Left lung (tissue), 14 donors: ENCODE measurements at places on chromosomes 5 and 9. TPM values are rescaled to one million over a fixed set of nuclear protein-coding genes. Genes with fewer than 3 reads are reported as not detected.

The SEMA6A gene
- total RNA-seq = 15.3 TPM

The HAVCR1 gene
- total RNA-seq = 0.31 TPM

The S1PR3 gene
- 6.9 TPM for total RNA-seq

The OR1J2 gene
- total RNA-seq = not detected

The FABP6 gene
- total RNA-seq = 1.2 TPM

The SPINK1 gene
- total RNA-seq = 12.7 TPM

The CENPK gene
- 8.3 TPM for total RNA-seq

The LCN2 gene
- 37.7 TPM for total RNA-seq

The OLFM1 gene
- 21.5 TPM for total RNA-seq

The C5orf63 gene
- 7.4 TPM for total RNA-seq

The GRIA1 gene
- 3.4 TPM for total RNA-seq

The IGIP gene
- 13.7 TPM for total RNA-seq

The OR1J1 gene
- not detected for total RNA-seq

The OTP gene
- total RNA-seq = not detected

GRCh38 chr9:72856972-72857623 lies 95.8 kb downstream of the ALDH1A1 start:
- no peaks in the 10 kb centered on the region for H3K27me3 ChIP-seq
- H3K4me3 ChIP-seq = no peak overlapping the region
- DNase-seq = no peak
- H3K27ac ChIP-seq = no peak overlapping the region
- H3K36me3 ChIP-seq = no peaks in the 10 kb centered on the region
- no peaks in the 10 kb centered on the region for H3K4me1 ChIP-seq

- H3K4me3 ChIP-seq = no peak overlapping the region
- DNase-seq = no peak
- no peak overlapping the region for H3K27ac ChIP-seq
- H3K27me3 ChIP-seq = peaks cover 28% of the 10 kb centered on the region
These were observed 53.7 kb downstream of the PAX5 start for GRCh38 chr9:36980148-36980974.

DNA sequence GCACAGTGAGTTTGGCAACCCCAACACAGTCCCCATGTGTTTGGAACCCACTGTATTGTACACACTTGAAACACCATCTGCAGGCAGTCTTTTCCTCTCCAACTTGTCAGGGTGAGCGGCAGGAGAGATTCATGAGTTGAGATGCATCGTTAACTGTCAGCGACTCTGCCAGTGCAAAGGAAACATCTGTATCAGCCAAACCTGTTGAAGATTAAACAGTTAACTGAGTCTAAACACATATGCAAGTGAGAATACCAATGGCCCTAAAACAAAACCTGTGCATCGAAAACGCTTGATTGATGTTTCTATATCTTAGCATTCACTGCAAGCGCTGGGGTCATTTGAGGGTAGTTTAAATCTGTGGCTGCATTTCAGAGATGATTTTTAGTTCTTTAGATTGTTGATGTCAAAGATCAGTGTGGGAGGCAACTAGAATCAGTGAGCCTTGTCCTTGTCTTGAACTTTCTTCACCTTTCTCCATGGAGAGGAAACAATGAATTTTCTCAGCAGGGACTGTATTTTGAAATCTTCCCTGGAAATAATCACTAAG lies 41.3 kb upstream of the PAM start:
- H3K27me3 ChIP-seq = no peaks in the 10 kb centered on the region
- no peak for DNase-seq
- H3K4me3 ChIP-seq = no peak overlapping the region
- no peak overlapping the region for H3K27ac ChIP-seq
- no peaks in the 10 kb centered on the region for H3K36me3 ChIP-seq
- H3K4me1 ChIP-seq = no peaks in the 10 kb centered on the region

GRCh38 chr5:73305386-73305785 lies 132.4 kb downstream of the TMEM174 start:
- H3K27me3 ChIP-seq = peaks cover 56% of the 10 kb centered on the region
- H3K4me1 ChIP-seq = no peaks in the 10 kb centered on the region
- no peak overlapping the region for H3K4me3 ChIP-seq
- H3K36me3 ChIP-seq = no peaks in the 10 kb centered on the region
- DNase-seq = no peak

DNA sequence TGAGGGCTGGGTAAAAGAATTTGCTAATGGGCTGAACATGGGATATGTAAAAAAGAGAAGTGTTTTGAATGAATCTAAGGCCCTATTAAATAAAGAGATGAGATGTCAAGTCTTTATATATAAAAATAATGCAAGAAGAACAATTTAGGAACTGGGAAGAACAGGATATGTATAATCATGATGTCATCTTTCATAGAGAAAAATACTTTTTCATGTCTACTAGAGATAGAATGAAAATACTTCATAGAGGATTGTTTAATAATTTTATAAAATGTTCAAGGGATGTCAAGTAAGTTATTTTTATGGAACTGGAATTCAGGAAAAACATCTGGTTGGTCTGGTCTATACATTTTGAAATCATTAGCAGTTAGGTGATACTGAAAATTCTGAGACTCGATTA lies 799.0 kb upstream of the CTNND2 start:
- H3K27ac ChIP-seq = no peak overlapping the region
- H3K27me3 ChIP-seq = no peaks in the 10 kb centered on the region
- no peaks in the 10 kb centered on the region for H3K4me1 ChIP-seq
- H3K4me3 ChIP-seq = no peak overlapping the region

DNA sequence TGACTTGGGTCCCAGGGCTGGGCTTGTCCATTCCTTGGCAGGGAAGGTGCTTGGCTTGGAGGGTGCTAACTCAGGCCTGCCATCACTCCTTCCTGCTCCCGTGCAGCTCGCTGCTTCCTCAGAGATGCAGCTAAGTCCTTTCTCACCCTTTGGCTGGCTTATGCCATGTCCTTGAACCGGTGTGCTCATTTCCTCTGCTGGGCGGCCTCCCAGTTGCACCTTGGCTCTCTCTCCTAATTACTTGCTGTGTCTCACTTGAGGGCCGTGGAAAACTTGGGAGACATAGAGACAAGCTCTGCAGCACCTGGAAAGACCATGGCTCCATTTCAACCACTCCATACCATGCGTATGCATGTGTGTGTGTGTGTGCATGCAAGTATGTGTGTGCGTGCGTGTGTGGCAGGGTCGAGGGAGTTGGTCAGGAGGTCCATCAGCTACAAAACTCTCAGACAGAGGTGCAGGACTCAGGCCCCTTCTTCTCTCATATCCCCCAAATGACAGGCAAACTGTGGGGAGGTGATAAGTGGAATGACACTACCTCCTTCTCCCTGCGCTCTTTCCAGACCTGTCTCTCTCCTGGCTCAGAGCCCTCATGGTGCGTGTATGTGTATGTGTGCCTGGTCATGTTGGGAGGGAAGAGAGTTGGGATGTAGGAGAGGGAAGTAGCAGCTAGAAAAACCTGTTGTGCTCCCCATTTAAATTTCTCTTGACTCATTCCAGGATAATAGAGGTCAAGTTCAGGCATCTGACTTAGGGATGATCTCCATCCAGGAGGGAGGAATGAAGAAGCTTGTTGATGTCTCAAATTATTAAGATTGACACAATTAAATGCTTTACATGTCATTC lies 17.6 kb upstream of the MTMR12 start:
- no peaks in the 10 kb centered on the region for H3K27me3 ChIP-seq
- no peaks in the 10 kb centered on the region for H3K36me3 ChIP-seq
- no peak overlapping the region for H3K4me3 ChIP-seq
- no peak for DNase-seq

- no peak for DNase-seq
- no peaks in the 10 kb centered on the region for H3K36me3 ChIP-seq
- H3K4me1 ChIP-seq = no peaks in the 10 kb centered on the region
- no peaks in the 10 kb centered on the region for H3K27me3 ChIP-seq
- no peak overlapping the region for H3K4me3 ChIP-seq
These were observed 355.1 kb upstream of the TUSC1 start for GRCh38 chr9:26033336-26033735.

- no peaks in the 10 kb centered on the region for H3K36me3 ChIP-seq
- H3K27me3 ChIP-seq = no peaks in the 10 kb centered on the region
- H3K4me3 ChIP-seq = no peak overlapping the region
- no peaks in the 10 kb centered on the region for H3K4me1 ChIP-seq
- DNase-seq = no peak
These were observed 185.2 kb downstream of the DCP2 start for GRCh38 chr5:113161806-113162205.

GRCh38 chr9:76916231-76916630 lies 10.3 kb upstream of the PRUNE2 start:
- no peak for DNase-seq
- no peak overlapping the region for H3K4me3 ChIP-seq
- H3K27me3 ChIP-seq = peaks cover 17% of the 10 kb centered on the region
- H3K4me1 ChIP-seq = no peaks in the 10 kb centered on the region
- no peak overlapping the region for H3K27ac ChIP-seq

DNA sequence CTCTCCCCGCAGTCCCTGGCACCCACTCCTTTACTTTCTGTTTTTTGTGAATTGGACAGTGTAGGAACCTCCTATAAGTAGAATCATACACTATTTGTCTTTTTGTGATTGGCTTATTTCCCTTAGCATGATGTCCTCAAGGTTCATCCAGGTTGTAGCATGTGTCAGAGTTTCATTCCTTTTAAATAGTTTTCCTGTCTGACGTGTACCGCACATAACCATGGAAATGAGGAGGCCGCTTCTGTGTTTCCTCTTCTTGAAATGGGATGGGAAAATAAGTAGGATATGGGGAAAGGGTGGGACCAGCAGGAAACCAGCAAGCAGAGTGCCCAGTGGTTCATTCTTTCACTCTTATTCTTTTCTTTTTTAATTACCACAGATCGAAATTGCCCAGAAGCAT lies 72.6 kb upstream of the ENTREP1 start:
- no peaks in the 10 kb centered on the region for H3K4me1 ChIP-seq
- no peaks in the 10 kb centered on the region for H3K27me3 ChIP-seq
- no peak overlapping the region for H3K4me3 ChIP-seq
- DNase-seq = no peak
- peak overlapping the region; percentile 29 for H3K27ac ChIP-seq

DNA sequence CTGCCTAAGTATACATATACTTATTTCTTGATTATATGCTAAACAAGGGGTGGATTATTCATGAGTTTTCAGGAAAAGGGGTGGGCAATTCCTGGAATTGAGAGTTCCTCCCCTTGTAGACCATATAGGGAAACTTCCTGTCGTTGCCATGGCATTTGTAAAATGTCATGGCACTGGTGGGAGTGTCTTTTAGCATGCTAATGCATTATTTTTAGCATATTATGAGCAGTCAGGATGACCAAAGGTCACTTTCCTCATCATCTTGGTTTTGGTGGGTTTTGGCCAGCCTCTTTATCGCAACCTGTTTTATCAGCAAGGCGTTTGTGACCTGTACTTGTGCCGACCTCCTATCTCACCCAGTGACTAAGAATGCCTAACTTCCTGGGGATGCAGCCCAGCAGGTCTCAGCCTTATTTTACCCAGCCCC lies 80.9 kb downstream of the ALDH7A1 start:
- peak overlapping the region; percentile 26 for H3K27ac ChIP-seq
- H3K4me3 ChIP-seq = no peak overlapping the region
- no peak for DNase-seq

GRCh38 chr9:19555214-19555613 lies 146.4 kb downstream of the ACER2 start:
- no peak overlapping the region for H3K4me3 ChIP-seq
- no peak for DNase-seq
- no peaks in the 10 kb centered on the region for H3K36me3 ChIP-seq
- no peak overlapping the region for H3K27ac ChIP-seq
- no peaks in the 10 kb centered on the region for H3K27me3 ChIP-seq

DNA sequence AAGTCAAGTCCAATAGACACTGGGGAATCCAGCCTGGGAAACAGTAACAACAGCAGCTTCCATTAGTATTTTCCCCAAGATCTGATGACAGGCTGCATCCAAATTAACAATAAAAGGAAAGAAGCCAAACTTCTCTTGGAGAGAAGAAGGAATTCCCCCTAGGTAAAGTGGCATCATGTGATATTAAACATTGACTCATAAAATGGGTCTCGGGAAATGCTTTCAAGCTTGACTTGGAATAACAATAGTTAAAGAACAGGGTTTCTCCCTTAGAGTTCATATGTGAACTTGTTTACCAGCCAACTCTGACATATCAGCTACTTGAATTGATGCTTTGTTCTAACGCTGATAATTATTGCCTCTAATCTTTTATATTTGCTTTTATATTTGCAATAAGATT lies 45.4 kb downstream of the ENTREP1 start:
- DNase-seq = no peak
- H3K36me3 ChIP-seq = no peaks in the 10 kb centered on the region
- no peaks in the 10 kb centered on the region for H3K27me3 ChIP-seq
- H3K27ac ChIP-seq = no peak overlapping the region
- no peaks in the 10 kb centered on the region for H3K4me1 ChIP-seq

GRCh38 chr5:86038566-86038965 lies 579.2 kb upstream of the COX7C start:
- no peaks in the 10 kb centered on the region for H3K4me1 ChIP-seq
- H3K36me3 ChIP-seq = no peaks in the 10 kb centered on the region
- no peak overlapping the region for H3K27ac ChIP-seq
- no peak for DNase-seq
- H3K27me3 ChIP-seq = no peaks in the 10 kb centered on the region

DNA sequence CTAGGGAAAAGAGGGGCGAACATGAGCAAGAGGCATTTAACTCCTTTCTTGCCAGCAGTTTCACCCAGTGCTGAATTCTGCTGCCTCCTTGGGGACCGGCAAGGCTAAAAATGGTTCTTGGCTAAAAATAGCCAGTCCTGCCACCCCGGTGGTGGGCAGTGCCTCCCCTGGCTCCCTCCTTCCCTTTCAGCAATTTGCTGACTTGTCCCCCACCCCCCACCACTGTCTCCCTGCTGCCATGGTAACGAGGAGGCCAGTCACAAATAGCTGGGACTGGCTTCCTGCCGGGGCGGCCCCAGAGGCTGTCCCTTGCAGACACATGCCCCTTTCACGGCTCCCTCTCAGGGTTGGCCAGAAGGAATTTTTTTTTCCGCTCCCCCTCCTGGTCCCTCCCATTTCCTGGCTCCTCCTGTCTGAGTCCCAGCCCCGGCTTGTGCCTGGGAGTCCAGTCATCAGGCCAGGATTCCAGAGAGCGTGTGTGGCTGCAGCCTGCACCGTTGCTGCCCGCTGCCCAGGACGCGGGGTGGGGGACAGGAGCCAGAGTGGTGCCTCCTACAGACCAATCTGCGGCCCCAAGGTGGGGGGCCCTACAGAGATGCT lies 130.3 kb downstream of the RGS3 start:
- peaks cover 74% of the 10 kb centered on the region for H3K4me1 ChIP-seq
- H3K27ac ChIP-seq = peak overlapping the region; percentile 74
- H3K4me3 ChIP-seq = peak overlapping the region; percentile 54
- peaks cover 86% of the 10 kb centered on the region for H3K36me3 ChIP-seq
- DNase-seq = peak; percentile 83

GRCh38 chr5:99122976-99123375 lies 194.2 kb upstream of the CHD1 start:
- H3K4me3 ChIP-seq = no peak overlapping the region
- no peak overlapping the region for H3K27ac ChIP-seq
- no peak for DNase-seq
- H3K4me1 ChIP-seq = no peaks in the 10 kb centered on the region
- no peaks in the 10 kb centered on the region for H3K36me3 ChIP-seq

GRCh38 chr5:1668141-1668721 lies 131.4 kb downstream of the MRPL36 start:
- H3K27me3 ChIP-seq = peaks cover 89% of the 10 kb centered on the region
- H3K4me1 ChIP-seq = no peaks in the 10 kb centered on the region
- no peak overlapping the region for H3K4me3 ChIP-seq
- DNase-seq = no peak

GRCh38 chr5:34510002-34510401 lies 146.1 kb upstream of the RAI14 start:
- H3K4me1 ChIP-seq = peaks cover 17% of the 10 kb centered on the region
- no peaks in the 10 kb centered on the region for H3K27me3 ChIP-seq
- no peak overlapping the region for H3K27ac ChIP-seq
- no peaks in the 10 kb centered on the region for H3K36me3 ChIP-seq
- H3K4me3 ChIP-seq = no peak overlapping the region
